ENCODE measurements at places on chromosomes 11 and 22.

- DNase-seq = no peak
Measured at GRCh38 chr22:37823134-37823985, at the start of gene GALR3. Gene GALR3, plus strand, starts transcription at chr22:37823382. Its CDS starts 25 bp downstream, at chr22:37823407.

GRCh38 chr11:13210424-13210823, 67.2 kb upstream of the BMAL1 start:
- DNase-seq = no peak

GRCh38 chr11:46369458-46370152, 11.9 kb upstream of the MDK start:
- peak; percentile 64 for DNase-seq

DNA sequence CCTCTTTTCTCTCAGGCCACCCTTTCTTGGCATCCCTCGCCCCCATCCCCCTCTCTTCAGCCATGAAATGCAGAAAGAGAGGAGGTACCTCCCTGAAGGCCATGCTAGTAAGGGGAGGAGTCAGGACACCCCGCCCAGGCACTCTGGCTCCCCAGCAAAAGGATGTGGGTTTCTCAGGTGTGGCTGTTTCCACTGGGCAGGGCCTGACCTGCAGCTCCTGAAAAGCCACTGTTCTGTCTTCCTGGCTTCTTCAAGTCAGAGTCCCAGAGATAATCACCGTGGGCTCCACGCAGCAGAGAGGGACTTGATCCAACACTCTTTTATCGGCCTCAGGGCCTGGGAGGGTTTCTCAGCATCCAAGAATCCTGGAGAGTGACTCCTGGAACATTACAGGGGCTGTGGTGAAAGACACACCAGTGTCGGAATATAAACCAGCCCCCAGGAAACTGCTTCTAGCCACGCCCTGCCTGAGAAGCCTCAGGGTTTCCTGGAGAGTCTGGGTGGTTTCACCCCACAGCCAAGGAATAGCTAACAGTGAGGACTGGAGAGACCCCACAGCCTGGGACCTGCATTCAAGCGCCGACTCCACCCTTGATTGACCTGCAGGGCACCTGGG, 45.7 kb upstream of the TSPAN18 start:
- DNase-seq = peak; percentile 38

- no peak for DNase-seq
Measured at GRCh38 chr22:25567251-25567675, 2.8 kb downstream of the GRK3 start.

GRCh38 chr11:95339086-95339901, 108.3 kb upstream of the SESN3 start:
- no peak for DNase-seq

DNA sequence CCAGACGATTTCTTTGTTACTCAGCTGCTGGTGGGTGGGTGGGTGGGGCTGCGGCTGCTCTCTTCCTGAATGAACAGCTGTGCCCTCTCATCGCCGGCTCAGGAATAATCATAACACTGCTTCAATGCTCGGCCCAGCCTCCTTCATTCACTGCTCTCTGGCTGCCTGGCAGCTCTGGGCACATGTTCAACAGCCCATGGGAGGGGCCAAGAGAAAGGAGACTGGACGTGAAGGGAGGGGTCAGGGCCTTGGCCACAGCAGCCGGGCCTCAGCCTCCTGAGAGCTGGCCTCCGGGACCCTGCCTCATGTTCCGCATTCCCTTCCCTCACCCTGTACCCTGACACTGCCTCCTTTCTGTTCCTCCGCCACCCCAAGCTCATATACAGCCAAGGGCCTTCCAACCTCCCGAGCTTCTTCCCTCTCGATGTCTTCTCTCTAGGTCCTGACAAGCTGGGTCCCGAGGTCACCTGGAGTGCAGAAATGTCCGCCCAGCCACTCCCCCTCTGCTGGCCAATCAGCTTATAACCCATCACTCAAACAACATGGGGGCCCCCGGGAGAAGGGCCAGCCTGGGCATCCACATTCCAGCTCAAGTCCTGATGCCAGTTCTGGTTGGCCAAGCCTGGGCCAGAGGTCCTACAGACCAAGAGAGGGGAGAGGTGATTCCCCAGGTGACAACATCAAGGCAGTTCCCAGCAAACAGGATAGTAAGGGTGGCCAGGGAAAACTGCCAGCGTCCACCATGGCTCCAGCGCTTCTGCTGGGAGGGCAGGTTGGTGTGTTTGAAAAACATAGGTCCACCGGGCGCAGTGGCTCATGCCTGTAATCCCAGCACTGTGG, 3.2 kb upstream of the CSDC2 start:
- peak; percentile 22 for DNase-seq

- DNase-seq = no peak
Measured at GRCh38 chr11:76724171-76724768, 53.7 kb upstream of the LRRC32 start.

- no peak for DNase-seq
Measured at GRCh38 chr11:10892250-10892649, 34.4 kb upstream of the ZBED5 start.

GRCh38 chr22:44730490-44731356, 21.7 kb upstream of the ARHGAP8 start:
- DNase-seq = no peak

DNA sequence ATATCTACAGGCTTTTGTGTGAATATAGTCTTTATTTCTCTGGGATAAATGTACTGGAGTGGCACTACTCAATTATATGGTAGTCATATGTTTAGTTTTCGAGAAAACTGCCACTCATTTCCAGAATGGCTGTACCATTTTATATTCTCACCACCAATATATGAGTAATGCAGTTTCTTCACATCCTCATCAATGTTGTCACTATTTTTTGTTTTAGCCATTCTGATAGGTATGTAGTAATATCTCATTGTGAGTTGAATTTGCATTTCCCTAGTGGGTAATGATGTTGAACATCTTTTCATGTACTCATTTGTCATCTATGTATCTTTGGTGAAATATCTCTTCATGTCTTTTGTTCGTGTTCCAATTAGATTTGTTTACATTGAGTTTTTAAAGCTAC, 18.0 kb downstream of the ACRV1 start:
- DNase-seq = no peak

- DNase-seq = no peak
Measured at GRCh38 chr11:65384301-65384889, 1.9 kb upstream of the SLC25A45 start.

DNA sequence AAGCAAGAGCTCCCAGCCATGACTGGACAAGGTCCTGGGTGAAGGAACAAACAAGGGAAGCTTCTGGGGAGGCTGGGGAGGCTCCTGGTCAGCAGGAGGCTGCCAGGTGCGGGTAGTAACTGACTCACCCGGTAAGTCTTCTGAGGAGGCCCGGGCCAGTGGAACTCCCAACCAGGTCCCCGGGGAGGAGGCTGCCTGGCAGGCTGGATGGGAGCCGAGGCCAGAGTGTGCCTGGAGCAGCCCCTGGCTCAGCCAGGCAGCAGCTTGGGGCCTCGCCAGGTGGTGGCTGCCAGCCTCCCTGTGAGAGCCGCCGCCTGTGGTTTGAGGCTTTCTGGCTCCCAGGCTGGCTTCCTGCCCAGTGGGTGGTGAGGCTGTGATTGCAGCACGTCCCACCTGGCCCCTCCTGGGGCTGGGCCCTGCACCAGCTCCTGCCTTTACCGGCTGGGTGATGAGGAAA, 46.2 kb downstream of the IGF2 start:
- peak; percentile 32 for DNase-seq

- no peak for DNase-seq
Measured at GRCh38 chr11:111097191-111097590, 148.3 kb upstream of the POU2AF2 start.

DNA sequence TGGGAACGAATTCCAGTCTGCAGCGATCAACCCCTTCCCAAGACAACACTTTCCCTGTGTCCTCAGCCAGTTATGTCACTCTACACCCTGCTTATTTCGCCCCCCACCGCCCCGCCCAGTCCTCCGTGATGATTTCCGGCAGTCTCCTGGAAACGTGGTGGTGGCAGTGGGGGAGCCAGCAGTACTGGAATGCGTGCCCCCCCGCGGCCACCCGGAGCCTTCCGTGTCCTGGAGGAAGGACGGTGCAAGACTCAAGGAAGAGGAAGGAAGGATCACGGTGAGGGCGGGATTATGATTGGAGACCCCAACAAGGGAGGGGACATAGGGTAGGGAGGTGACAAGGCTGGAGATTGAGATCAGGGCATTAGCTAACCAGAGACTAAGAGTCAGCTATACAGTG, 4.1 kb downstream of the ROBO3 start:
- DNase-seq = no peak

DNA sequence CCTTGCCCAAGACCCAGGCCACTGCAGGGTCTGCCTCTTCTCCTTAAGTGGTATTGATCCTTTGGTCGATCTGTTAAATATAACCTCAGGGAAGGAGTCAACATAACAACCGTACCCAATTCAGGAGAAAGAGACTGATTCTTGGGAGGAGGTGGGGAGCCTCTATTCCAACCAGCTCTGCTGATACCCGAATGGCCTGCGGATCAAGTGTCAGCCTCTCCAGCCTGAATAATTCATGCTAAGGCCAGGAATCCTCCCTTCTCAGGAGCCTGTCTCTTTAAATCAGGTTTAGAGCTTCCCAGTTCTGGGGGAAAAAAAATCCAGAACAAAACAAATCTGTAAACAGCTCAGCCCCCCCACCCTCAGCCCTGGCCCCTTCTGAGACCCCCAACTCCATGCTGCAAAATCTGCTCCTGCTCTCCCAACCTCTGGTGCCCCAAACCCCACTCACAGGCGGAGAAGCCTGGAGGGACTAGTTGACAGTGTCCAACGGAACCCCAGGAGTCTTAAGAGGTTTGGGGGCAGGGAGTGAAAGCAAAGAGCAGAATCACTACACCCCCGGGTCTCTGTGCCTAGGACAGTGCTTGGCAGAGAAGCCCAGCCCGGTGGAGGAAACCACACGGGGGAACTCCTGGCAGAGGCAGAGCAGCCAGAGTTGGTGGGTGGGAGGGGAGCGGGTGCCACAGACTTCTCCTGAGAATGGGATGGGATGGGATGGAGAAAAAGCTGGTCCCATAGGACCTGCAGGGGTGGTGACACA, 863 bp upstream of the TPBGL start:
- no peak for DNase-seq

DNA sequence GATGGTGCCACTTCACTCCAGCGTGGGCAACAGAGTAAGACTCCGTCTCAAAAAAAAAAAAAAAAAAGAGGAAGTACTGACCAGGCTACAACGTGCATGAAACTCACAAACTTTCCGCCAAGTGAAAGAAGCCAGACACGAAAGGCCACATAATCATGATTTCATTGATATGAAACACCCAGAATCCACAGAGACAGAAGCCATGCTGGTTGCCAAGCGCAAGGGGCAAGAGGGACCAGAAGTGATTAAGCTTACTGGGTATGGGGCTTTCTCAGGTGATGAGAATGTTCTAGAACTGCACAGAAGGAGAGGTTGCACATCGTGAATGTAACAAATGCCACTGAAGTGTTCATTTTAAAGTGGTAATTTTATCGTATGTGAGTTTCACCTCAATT, 60.9 kb downstream of the CELSR1 start:
- DNase-seq = peak; percentile 51

DNA sequence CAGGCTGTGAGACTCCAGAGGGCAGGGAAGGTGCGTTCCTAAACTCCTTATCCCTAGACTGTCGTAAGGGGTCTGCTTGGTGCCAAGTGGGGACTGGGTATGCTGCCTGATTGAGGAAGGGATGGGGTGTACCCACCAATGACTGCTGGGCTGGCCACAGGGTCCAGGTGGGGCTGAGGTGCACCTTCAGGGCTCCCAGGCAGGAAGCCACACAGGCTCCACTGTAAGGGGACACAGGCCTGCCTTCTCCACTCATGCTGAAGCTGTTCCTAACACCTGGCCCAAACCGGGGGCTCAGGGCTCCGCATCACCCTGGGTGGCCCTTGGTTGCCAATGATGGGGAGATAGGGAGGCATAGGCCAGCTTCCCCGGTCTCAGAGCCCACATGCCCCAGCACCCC, 20.4 kb downstream of the CABP7 start:
- no peak for DNase-seq

DNA sequence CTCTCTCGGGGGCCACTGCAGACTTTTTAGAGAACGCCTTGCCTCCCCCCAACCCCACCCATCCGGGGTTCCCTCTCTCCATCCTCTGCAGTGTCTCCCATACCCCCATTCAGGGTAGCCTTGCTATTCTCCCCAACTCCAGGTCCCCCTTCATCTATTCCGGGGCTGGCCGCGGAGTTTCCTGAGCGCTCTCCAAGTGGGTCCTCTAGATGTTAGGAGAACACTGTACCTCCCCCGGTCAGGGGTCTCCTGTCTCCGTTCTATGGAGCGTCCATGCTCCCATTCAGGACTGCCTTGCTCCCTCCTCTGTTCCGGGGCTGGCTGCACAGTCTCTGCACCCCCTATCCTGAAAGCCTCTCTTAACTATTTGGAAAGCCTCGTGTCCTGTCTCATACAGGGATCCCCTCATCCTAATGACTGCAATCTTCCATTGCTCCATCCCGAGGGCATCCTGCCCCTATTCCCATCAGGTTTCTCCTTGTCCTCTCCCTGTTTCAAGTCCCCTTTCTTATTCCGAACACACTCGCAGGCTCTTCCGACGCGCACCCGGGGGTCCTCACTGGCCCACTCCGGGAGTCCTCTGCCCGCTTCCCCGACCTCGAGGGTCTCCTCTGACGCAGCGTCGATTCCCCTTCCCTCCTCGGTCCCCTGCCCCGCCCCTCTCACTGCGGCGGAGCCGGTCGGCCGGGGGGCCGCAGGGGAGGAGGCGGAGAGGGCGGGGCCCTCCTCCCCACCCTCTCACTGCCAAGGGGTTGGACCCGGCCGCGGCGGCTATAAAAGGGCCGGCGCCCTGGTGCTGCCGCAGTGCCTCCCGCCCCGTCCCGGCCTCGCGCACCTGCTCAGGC, at the start of gene NEFH:
Gene NEFH, plus strand, starts transcription at position 802 of the 845 bp plus-strand sequence. CDS start 45 bp downstream, outside the sequence.
- no peak for DNase-seq

- DNase-seq = no peak
Measured at GRCh38 chr11:44792171-44792570, 65.4 kb downstream of the TSPAN18 start.

GRCh38 chr11:128946648-128947047, 4.0 kb upstream of the TP53AIP1 start:
- DNase-seq = no peak

DNA sequence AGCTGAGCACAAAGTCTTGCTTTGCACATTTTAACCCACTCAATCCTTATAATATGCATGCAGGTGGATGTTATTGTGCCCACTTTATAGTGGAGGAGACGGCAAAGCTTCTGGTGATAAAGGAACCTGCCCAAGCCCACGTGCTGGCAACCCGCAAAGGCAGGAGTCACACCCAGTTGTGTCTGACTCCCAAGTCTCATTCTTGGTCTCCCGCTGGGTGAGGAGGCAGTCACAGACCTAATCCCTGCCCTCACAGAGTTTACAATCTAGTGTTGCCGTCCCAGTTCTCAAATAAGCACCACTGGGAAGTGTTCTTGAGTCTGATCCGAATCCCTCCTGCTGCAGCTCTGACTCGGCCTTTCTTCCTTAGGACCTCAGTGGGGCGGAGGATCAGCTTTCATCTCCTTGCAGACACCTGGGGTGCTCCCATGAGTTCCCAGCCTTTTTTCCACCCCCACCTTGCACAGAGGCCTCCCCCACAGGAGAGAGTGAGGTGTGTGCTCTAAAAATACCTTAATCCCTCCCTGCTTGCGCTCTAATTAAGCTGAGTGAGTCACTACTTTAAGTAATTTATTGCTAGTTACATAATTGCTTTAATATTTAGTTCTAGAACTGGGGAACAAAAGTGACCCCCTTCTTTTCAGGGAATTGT, 15.1 kb downstream of the PDE2A start:
- DNase-seq = no peak

Data from stimulated activated CD4-positive, alpha-beta T cell treated with anti-CD3 and anti-CD28 coated beads, Interleukin-1b, Interleukin-23, amount 100 ng/mL, for 48 hours (primary cell).